Foreskin keratinocyte (primary cell): ENCODE measurements at places on chromosomes 11 and 22. TPM values are rescaled to one million over a fixed set of nuclear protein-coding genes. Genes with fewer than 3 reads are reported as not detected.

The CHRM1 gene
- not detected in 2 replicates for total RNA-seq

The MIAT gene
- total RNA-seq = 0.28 and 0.37 TPM in 2 replicates

The ZMAT5 gene
- total RNA-seq = 14.8 and 15.5 TPM in 2 replicates

The KDM2A gene
- total RNA-seq = 35.3 and 36.6 TPM in 2 replicates

The OR8B4 gene
- total RNA-seq = not detected in 2 replicates

The SHISA8 gene
- not detected in 2 replicates for total RNA-seq

The OR8D2 gene
- total RNA-seq = not detected in 2 replicates

The CCDC116 gene
- 0.07 and 0.10 TPM in 2 replicates for total RNA-seq

The DGCR6 gene
- total RNA-seq = 0.48 and 0.63 TPM in 2 replicates

The KCNJ11 gene
- total RNA-seq = 0.04 TPM in 1 of 2 replicates, not detected in the other

The CCDC73 gene
- not detected in 2 replicates for total RNA-seq

The OSBPL5 gene
- total RNA-seq = 13.0 and 16.4 TPM in 2 replicates

- DNase-seq = no peak
Measured at GRCh38 chr11:114914231-114915005, 236.1 kb downstream of the NXPE2 start.

- no peak for DNase-seq
Measured at GRCh38 chr11:111538407-111539114, 2.0 kb upstream of the LAYN start.

GRCh38 chr11:61473370-61474012, 35.1 kb upstream of the LRRC10B start:
- peak; percentile 33 for DNase-seq

- no peak for DNase-seq
Measured at GRCh38 chr11:117953024-117953671, 23.9 kb upstream of the TMPRSS13 start.

- DNase-seq = no peak
Measured at GRCh38 chr22:42945736-42946135, 69.2 kb downstream of the PACSIN2 start.

GRCh38 chr11:58027341-58027740, 3.4 kb upstream of the OR6Q1 start:
- no peak for DNase-seq

DNA sequence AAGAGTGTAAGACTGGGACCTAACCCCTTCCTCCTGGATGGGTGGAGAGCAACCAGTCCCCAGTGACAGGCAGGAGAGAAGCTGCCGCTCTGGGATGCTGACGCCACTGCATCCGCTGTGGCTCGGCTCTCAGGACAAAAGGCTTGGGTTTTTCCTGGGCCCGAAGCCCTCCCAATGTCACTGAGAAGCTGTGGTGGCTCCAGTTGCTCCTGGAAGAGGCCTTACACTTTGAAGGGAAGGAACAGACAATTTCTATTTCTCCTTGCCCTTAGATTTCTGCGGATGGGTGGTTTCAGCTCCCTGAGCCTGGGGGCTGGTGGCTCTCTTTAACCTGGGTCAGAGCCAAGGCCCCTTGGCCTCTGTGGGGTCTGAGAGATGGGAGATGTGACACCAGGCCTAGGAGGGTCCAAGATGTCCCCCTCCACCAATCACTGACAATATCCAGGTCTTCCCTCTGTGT, 21.4 kb downstream of the TPBGL start:
- no peak for DNase-seq

DNA sequence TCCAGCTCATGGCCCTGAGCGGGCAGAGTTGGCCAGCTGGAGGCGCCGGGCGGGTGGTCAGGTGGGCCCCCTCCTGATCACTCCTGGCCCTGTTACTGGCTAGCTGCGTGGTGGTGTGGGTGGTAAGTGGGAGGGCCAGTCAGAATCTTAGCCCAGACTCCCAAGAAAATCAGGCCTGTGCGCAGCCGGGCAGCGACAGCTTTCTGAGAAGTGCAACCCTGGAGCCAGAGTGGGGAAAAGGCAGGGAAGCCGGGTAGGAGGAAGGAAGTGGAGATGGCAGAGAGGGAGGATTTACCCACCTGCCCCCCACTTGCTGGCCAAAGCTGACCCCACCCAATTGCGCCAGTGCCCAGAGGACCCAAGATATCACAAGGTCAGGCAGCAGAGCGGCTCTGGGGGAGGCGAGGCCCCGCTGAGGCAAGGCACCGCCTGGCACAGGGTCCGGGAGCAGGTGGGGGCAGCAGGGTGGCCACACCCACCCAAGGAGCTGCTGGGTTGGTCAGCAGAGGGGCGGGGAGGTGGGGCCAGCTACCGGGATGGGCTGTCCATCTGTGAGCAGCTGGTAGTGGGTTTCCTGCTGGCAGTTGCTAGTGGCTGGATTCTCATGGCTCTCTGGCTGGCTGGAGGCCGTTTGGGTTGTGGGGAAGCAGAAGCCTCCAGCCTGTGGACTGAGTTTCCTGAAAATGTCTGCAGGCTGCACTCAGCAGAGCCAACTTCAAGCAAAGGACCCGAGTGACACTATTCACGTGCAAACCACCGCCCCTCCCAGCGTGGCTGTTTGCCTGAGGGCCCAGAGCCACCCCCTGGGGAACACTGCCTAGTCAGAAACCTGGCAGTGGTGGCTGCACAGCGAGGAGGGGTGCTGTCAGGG, 196.4 kb downstream of the IGLL1 start:
- DNase-seq = no peak

GRCh38 chr22:49201046-49201970, 626.4 kb downstream of the BRD1 start:
- no peak for DNase-seq

DNA sequence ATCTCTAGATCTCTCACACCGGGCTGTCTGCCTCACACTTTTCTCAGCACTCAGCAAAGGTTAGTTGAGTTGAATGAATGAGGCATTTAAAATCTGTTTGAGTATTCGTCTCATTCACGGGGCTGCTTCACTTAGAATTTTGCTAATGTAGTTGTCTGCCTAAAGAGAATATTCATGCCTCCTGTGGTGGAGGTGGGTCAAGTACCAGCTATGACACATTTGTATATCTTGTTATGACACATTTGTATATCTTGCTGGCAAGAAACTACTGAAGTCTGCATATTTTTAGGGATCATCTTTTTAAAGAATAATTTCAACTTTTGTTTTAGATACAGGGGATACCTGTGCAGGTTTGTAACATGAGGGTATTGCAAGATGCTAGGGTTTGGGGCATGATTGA, 43.1 kb downstream of the LDLRAD3 start:
- DNase-seq = peak; percentile 13

DNA sequence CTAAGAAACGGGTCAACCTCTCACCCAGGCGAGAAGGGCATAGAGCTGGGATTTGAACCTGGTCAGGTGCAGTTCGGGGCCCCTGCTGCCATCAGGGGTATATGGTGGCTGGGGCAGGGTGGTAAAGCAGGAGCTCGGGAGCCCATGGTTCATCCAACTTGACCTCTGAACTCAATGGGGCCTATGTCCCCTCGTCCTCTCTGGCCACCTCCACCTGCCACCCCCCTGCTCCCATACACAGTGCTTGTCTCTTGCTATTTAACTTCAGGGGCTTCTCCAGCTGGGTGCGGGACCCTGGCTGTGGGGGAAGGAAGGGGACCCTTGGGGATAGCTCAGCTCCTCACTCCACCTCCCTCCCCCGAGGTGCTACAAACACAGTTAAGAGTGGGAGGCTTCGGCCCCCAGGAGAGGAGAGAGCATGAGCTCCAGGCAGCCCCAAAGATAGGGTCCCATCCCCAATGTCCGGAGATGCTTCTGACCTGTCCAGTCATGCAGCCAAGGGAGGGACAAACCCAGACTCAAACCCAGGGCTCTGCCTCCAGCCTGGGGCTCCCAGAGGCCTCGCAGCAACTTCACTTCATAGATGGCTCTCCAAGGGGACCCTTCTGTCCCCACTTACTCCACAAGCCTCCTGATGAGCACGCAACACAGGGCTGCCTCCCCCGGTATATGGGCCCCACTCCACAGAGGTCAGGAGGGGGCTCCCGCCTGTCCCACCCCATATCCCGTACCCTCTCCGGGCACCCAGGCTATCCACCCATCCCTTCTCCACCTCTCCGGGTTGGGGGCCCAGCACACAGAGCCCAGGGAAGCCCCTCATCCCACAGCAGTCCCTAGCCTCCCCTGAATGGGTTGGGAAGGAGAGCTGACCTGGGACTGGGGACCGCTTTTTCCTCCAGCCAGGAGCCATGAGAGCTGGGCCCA, 712 bp downstream of the IL2RB start:
- DNase-seq = no peak

DNA sequence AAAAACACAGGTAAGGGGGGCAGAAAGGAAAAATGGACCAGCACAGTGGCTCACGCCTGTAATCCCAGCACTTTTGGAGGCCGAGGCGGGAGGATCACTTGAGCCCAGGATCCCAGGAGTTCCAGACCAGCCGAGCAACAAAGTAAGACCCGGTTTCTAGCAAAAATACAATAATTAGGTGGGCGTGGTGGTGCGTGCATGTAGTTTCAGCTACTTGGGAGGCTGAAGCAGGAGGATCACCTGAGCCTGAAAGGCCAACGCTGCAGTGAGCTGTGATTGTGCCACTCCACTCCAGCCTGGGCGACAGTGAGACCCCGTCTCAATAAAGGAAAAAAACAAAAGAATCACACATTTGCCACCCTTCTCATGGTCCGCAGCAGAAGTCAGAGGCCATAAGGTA, 519.4 kb downstream of the BRD1 start:
- DNase-seq = no peak

GRCh38 chr11:46100670-46101069, 20.6 kb downstream of the PHF21A start:
- DNase-seq = no peak

DNA sequence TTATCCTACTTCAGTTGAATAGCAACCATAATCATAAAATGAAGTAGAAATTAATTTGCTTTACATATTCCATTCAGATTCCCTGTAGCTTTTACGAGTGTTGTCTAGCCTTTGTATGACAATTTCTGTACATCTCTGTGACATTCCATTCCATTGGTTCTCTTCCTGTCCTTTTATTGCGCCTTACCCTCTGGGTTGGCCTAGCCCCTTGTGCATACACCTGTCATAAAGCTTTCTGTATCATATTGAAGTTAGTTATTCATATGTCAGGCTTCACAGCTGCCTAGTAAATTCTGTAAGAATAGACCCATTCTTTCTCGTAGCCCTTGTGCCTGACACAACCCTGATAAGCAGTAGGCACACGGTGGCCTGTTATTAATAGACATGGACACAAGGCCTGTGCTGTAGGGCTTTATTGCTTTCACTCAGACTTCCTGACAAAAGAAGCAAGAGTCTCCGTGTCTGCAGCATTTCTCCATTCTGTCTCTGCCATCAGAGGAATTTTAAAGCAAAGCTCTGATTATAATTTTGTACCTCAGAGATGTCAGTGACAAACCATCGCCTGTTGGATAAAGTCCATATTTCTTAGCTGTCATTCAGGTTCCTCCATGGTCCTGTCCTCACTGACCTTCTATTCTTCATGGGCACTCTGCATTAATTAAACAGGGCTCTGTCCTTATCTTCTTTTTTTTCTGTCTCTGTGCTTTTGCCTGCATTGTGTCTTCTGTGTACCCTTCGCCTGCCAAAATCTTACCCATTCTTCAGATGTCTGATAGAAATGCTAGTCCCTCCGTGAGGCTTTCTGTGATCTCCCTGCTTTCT, 49.4 kb downstream of the BID start:
- DNase-seq = no peak

DNA sequence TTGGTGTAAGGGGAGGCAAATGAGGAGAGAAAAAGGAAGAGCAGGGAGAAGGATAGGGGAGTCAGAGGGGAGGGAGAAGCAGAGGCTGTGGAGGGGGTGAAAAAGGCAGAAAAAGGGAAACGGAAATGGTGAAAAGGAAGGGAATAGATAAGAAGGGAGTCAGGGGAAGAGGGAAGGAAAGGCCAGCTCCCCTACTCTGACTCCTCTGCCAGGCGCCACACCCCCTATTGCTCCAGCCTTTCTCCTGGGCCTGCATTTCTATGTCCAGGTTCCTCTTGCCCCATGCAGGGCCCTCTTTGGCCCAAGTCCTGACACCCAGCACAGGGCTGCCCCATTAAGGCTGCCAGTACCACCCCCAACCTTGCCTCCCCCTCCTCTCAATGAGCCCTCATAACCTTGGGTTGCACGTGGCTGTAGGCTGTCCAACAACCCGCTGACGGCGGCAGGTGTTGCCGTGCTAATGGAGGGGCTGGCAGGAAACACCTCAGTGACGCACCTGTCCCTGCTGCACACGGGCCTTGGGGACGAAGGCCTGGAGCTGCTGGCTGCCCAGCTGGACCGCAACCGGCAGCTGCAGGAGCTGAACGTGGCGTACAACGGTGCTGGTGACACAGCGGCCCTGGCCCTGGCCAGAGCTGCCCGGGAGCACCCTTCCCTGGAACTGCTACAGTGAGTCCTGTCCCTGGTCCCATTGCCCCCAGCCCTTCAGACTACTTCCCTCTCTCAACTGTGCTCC, 3.4 kb upstream of the NHERF4 start:
- no peak for DNase-seq

GRCh38 chr11:131065435-131066413, 149.4 kb upstream of the SNX19 start:
- DNase-seq = no peak

DNA sequence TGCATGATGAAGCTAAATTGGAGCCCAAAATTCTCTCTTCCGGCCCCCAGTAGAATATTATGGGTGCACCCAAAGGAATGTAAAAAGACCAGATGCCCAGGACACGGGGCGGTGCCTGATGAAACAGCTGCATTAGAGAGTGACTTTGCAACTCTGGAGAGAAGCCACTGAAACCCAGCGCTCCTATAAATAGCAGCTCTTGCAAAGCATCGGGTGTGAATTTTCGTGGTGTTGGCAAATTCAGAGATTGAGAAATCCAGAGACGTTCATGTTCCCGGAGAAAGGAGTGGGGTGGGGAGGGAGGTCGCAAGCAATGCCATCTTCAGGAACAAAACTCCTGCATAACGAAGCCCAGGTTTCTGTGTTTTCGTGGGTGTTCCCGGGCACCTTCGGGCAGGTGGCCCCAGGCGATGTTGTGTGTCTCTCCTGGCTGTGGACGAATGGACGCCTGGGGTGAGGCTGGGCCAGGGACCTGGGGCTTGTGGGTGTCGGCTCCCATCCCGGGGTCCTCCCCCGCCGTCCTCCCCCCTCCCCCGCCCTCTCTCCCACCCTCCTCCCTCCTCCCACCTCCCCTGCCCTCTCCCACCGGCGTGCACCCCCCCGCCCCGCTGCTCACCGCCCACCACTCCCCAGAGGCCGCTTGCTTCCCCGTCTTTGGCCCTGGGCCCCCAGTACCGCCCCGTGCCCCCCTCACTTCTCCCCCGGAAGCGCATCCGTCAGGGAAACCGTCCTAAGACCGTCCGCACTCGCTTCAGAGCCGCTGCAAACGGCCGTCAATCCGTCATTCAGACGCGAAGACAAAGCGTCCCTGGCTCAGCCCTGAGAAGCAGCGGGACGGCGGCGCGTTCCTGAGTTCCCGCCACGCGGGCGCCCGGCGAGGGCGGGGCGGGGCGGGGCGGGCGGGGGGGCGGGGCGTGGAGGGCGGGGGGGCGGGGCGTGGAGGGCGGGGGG, 26.7 kb upstream of the TOLLIP start:
- peak; percentile 39 for DNase-seq

- no peak for DNase-seq
Measured at GRCh38 chr11:121721448-121721847, 268.7 kb upstream of the SORL1-AS1 start.

- no peak for DNase-seq
Measured at GRCh38 chr11:82045748-82046457, 687.8 kb downstream of the FAM181B start.

- DNase-seq = no peak
Measured at GRCh38 chr11:76747915-76748860, 35.0 kb upstream of the TSKU start.
